Progenitor cell of endocrine pancreas (in vitro differentiated cells): ENCODE measurements at places on chromosomes 7 and 10. TPM values are rescaled to one million over a fixed set of nuclear protein-coding genes. Genes with fewer than 3 reads are reported as not detected.

PNLIPRP1 gene
- total RNA-seq: not detected in 2 replicates

- DNase-seq: no peak
Observed at GRCh38 chr7:116180302-116180701, 30.0 kb upstream of the TES start.

- DNase-seq: peak; percentile 63
Observed at GRCh38 chr10:101041252-101041761, 10.3 kb downstream of the SFXN3 start.

ZPBP gene
- not detected in 2 replicates for total RNA-seq

DPYSL4 gene
- total RNA-seq: 54.6 and 55.9 TPM in 2 replicates

RPP30 gene
- total RNA-seq: 51.8 and 53.5 TPM in 2 replicates

UPK3B gene
- 1.7 and 4.7 TPM in 2 replicates for total RNA-seq

SFMBT2 gene
- total RNA-seq: 8.2 and 9.1 TPM in 2 replicates

DNA sequence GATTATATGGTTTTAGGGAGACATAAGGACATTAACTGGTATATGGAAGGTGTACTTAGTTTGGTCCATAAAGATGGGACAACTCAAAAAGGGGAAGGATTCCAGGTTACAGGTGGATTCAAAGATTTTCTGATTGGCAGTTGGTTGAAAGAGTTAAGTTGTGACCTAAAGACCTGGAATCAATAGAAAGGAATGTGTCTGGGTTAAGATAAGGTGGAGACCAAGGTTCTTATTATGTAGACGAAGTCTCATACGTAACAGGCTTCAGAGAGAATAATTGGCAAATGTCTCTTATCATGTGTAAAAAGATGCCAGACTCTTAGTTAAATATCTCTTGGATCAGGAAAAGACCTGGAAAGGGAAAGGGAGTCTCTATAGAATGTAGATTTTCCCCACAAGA is 1.0 kb upstream of the TRDMT1 start:
- DNase-seq: no peak

- DNase-seq: no peak
Observed at GRCh38 chr7:8829100-8829499, 395.7 kb downstream of the NXPH1 start.

GRCh38 chr10:112002206-112002605 is 181.4 kb downstream of the GPAM start:
- no peak for DNase-seq

DNA sequence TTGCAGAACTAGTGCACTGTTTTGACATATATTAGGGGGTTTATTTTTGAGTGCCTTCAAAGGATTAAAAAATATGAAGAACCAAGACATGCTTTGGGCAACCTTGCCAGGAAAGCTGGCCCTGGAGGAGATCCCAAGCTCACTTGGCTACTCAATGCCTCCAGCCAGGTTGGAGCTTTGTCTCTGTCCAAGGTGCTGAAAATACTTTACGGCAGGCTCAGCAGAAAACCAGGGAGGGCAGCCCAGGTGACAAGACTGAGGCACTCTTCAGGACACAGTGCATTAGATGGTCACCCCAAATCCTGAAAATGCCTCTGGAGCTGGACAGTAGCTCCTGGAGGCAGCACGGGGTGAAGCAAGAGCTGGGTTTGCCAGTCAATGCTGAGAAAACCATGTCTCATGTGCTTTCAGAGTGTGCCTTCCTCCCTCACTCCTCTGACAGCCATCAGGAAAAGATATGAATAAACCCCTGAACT is 5.8 kb upstream of the KCNH2 start:
- DNase-seq: peak; percentile 63

DNA sequence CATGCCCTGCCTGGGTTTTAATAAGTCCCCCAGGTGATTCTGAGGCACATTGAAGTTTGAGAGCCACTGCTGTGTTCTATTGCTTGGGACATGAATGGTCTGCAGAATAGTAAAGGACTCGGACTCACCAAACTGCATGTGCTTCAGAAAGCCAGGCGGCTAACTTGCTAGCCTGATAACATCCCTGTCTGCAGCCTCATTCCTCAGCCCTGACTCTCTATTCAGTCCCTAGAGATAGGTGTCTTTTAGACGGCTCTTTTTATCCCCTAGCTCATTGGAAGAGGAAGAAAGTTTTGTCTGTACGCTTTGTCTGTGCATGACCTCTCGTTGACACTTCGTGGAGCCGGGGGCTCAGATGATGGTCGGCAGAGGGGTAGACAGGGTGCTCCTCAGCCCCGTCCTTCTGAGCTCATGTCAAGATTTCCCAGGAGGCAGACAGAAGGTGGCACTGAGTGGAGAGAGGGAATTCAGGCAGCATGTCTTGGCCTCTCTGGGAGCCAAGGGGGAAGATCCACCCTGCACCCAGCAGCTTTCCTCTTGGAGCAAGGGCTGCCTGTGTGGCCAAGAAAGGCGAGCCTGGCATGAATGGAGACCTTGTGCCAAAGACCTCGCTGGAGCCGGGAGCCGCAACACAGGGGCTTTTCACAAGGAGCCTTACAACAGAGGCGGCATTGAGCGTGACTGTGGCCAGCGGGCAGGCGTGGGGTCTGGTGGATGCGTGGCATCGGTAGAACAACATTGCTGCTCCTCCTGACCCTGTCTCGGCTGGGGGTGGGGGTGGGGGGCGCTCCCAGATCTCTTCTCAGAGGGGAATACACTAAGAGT is 51.1 kb upstream of the PODXL start:
- DNase-seq: no peak

- no peak for DNase-seq
Observed at GRCh38 chr10:24428410-24428782, 219.5 kb downstream of the KIAA1217 start.

DNA sequence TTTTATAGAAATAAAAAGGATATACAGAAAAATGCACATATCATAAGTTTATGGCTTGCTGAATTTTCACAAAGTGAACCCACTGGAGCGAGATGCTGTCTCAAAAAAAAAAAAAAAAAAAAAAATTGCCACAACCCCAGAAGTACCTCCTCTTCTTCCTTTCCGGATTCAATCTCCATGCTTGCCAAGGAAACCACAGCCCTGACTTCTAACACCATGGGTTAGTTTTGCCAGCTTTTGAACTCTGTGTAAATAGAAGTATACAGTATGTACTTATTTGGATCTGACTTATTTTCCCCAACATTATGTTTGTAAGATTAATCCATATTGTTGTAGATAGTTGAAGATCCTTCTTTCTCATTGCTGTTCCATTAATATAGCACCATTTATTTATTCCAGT is 40.0 kb downstream of the FANK1 start:
- DNase-seq: no peak

GPR37 gene
- total RNA-seq: 6.6 and 7.2 TPM in 2 replicates
